ENCODE measurements at places on chromosomes 2 and 18.

DNA sequence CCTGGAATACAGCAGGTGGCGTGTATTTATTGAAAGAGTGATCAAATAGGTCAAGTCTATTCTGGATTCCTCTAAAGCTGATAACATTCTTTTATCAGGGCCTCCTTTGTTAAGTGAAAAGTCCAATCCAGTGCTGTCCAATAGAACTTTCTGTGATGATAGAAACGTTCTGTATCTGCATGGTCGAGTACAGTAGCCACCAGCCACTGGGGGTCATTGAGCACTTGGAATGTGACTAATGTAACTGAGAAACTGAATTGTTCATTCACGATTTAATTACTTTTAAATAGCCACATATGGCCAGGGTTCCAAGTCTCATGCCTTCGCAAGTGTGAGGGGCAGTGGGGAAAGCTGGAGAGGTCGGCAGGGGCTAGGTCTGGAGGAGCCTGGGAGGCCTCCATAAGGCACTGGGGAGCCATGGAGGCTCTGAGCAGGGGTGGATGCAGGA, 20.5 kb downstream of the SH2D6 start:
- no peak for DNase-seq

DNA sequence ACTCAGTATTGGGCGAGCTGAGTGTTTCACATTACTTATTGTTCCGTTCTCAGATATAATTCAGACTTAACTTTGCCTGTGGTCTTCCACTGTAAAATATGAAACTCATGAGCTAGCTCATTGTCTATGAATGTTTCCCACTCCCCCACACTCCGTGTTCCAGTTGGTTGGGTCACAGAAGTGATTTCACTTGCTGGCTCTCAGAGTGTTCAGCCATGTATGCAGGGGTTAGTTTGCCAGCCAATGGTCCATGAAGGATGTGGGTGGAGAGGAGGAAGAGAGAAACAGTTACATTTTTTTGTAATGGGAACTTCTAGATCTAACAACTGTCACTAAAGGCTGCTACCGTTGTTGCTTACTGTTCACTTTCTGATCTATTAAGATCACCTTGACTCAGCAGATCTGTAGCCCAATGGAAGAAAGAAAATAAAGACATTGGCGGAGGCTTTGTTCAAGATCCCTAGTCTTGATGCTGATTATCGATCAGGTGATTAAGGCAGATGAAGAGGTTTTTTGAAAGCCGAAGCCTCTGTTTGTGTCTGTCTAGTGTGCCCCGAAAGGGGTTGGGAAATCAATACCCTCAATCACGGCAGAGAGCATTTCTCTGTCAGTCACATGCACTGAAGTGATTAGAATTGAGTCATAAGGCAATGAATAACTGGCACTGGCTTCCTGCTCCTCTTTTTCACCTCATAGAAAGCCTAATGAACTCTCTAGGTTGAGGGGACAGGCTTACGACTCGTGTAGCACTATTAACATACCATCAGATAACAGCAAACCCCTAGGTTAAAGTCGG, 279.7 kb upstream of the FIGN start:
- peak; percentile 16 for DNase-seq

DNA sequence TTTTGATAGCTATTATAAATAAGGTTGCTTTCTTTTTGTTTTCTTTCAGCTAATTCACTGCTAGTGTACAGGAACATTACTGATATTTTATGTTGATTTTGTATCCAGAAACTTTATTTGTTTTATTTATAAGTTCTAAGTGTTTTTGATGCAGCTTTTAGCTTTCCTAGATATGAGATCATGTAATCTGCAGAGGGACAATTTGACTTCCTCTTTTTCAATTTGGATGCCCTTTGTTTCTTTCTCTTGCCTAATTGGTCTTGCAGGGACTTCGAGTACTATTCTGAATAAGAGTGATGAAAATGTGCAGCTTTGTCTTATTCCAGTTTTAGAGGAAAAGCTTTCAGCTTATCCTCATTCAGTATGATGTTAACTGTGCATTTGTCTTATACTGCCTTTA, 643.4 kb upstream of the CDH2 start:
- DNase-seq, result no peak

- DNase-seq, result no peak
Observed at GRCh38 chr2:51028829-51029228, 3.1 kb downstream of the NRXN1 start.

GRCh38 chr2:172861098-172861497, 125.5 kb downstream of the RAPGEF4 start:
- no peak for DNase-seq

GRCh38 chr2:152433289-152433688, 98.3 kb downstream of the FMNL2 start:
- DNase-seq, result no peak

GRCh38 chr2:42939411-42940206, 147.2 kb upstream of the HAAO start:
- no peak for DNase-seq

- DNase-seq, result no peak
Observed at GRCh38 chr2:201496785-201497184, 45.2 kb downstream of the STRADB start.

DNA sequence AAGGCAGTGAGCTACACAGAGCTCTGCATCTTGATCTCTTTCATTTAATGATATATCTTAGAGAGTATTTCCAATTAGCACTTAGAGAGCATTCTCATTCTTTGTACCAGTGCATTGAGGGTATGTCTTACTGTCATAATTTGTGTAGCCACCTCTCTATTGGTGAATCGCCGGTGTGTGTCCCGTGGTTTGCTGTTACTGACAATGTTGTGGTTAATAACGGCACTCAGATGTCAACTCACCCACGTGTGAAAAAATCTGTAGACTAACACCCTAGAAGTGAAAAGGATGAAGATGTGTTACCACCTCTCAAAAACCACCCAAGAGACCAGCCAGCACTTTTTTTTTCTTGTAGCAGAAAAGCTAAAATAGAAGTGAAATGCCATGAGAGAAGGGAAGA, 37.1 kb downstream of the TEX51 start:
- no peak for DNase-seq

DNA sequence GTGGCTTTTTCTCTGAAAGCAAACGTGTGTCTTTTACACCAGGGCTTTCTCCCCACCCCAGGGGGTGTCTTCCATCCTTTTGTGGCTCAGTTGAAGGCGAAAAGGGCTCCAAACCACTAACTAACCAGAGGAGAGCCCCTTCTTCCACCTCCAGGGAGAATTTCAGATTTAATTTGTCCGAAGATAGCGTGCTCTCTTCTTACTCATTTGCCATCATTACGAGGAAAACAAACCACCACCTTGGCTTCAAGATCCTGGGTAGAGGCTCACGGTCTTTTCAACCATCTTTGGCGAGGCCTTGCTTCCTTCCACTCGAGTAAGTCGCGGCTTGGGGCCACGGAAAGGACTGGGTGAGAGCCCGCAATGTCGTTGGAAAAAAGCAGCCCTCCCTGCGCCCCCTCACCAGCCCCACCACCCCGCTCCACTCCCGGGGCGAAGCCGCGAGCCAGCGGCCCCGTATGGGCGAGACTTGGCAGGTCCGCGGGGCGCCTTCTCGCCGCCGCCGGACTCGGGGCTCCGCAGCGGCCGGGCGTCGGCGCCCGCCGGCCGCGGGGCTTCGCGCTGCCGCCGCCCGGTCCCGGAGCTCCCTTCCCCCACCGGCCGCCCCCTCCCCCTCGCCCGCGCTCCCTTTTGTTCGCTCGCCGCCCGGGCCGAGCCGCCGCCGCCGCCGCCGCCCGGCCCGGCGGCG, 1.7 kb upstream of the ZNF532 start:
- DNase-seq, result peak; percentile 67

DNA sequence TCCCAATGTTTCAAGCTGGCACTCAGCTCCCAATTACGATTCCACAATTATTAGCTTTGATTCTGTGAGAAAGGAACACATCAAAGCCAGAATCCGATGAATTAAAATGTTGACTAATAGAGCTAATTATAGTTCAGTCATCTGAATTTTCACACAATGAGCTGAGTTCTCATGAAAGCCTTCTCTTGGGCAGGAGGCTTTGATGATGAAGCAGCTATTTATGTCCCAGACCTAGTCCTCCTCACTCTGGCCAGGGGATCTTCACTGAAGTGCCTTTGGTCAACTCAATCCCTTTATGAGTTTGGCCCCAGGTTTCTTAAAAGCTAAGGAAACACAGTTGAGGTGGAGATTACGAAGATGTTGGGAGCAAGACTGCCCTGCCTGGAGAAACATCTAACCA, 74.7 kb upstream of the PPM1B start:
- no peak for DNase-seq

Data from GM19239 (cell line).